ENCODE measurements at places on chromosomes 1 and 21.

GRCh38 chr1:14499312-14500040, 99.0 kb upstream of the KAZN start:
- DNase-seq, result no peak

DNA sequence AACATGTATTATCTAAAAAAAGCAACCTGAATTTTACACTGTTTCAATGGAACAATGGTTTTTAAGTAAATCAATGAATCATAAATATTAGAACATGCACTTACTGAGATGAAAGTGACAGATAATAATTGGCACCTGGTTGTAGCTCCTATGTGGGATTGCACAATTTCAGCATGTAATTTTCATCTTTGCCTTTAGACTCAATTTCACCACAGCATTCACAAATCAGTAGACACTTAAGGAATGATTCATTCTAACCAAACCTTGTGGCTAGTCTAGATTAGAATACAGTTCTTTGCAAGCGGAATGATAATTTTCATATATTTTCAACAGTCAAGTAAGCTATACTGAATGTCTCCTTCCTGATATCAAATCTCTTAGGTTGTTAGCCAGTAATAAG, 853.4 kb downstream of the KCNT2 start:
- DNase-seq, result no peak

DNA sequence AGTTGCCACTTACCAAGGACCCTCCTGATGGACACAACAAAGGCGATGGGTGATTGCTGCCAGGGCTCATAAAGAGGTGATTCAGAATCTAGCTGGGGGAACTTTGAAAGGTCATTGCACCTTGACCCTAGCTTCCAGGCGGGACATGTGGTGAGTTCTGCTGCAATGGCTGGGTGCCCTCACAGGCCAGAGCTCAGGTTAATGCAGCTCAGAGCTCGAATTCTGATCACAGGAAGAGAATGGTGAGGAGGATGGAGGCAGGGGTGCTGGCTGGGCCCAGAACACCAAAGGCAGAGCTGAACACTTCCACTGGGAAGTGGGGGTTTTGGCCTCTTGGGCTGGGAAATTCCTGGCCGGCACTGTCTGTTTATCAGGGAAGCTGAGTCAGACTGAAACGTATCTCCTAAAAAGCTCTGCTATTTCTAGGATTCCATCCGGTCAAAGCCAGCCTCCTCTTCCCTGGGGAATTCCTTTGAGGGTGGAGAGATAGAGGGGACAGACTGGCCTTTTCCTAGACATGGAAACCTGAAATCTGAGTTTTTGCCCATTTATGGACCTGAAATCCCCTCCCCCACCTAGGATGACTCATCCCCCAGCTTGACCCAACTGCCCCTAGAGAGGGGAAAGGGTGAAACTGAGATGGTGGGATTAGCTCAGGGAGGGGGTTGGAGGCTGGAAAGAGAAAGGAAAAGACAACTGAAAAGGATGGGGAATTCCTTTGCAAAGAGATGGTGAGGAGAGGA, 27.2 kb downstream of the NUAK2 start:
- no peak for DNase-seq

GRCh38 chr1:244881552-244882280, 17.4 kb upstream of the HNRNPU start:
- no peak for DNase-seq

- DNase-seq, result no peak
These were observed 219.4 kb downstream of the SLC35F3 start for GRCh38 chr1:234123867-234124266.

DNA sequence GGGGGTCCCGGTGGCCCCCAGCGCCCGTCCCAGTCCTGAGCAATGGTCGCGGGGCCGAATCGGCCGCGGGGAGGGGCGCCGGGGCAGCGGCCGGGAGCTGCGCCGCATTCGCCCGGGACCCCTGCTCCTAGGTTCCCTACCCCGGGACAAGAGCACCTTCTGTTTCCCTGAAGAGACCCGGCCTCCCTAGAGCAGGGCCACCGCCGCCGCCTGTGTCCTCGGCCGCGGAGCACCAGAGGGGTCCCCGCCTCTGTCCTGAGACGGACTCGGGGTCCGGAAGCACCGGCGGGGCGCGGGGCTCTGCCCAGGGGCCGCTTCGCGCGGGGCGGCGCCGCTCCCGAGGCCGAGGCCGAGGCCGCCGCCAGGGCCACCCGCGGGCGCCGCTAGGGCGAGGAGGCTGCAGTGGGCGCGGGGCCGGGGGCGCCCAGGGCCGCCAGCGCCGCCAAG, 157.9 kb downstream of the CASZ1 start:
- DNase-seq, result no peak

DNA sequence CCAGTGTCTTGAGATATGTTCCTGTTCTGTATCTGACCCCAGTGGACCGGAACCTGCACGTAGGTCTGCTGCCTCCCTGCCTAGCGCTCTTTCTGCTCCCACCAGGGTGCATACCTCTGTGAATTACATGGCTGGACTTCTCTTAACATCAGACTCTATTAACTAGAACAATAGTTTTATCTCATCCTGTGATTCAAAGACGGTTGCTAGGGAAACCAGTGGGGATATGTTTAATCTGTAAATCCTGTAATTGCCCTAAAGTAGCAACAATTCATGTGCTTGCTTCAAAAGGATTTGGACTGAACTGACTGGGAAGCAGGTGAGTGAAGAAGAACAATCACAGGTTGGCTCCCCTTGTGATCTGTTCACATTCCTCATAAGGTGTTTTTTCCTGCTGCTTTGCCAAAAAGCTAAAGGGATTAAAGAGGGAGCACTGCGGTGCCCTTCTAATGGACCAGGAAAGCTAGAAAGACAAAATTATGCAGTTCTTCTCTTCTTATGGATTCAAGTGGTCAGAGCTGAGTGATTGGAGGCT, 52.7 kb upstream of the DIRAS3 start:
- no peak for DNase-seq

DNA sequence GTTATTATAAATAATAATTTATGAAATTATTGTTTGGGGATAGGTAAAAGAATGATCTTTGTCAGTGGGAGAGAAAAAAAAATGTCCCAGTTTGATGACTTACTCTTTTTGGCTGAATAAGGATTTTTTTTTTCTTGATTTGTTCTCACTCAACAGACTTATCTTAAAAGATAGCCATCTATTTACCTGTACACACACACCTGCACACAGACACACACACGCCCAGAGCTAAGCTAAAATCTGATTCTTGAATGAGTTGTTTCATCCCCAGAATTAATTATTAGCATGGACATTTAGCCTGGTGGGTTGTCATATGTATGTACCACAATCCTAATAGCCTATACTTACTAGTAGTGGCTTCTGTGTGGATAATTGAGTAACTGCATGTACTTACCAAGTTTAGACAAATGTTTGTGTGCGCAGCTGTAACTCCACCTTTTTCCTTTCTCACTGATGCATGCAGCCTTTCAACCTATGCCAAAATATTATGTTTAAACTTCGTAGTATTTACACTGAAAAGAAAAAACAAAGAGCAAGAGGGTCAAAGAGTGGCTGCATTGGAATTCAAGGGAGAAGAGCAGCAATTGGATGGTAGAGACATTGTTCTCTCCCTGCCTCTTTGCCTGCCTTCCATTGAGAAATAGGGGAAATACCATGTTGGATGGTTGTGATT, 174.3 kb downstream of the ADGRL2 start:
- no peak for DNase-seq

DNA sequence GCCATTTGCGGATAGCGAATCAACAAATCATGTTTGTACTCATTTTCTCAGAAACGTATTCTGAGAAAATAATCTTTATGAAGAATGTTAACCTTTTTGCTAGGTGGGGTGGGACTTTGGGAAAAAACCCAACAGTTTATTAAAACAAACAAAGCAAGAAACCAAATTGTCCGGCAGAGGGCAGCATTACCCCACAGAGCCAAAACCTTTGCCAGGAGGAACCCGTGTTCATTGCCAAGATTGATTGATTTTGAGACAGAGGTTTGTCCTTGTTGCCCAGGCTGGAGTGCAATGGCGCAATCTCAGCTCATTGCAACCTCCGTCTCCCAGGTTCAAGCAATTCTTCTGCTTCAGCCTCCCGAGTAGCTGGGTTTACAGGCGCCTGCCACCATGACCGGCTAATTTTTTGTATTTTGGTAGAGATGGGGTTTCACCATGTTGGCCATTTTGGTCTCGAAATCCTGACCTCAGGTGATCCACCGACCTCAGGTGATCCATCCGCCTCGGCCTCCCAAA, 70.8 kb upstream of the RHOU start:
- peak; percentile 85 for DNase-seq

DNA sequence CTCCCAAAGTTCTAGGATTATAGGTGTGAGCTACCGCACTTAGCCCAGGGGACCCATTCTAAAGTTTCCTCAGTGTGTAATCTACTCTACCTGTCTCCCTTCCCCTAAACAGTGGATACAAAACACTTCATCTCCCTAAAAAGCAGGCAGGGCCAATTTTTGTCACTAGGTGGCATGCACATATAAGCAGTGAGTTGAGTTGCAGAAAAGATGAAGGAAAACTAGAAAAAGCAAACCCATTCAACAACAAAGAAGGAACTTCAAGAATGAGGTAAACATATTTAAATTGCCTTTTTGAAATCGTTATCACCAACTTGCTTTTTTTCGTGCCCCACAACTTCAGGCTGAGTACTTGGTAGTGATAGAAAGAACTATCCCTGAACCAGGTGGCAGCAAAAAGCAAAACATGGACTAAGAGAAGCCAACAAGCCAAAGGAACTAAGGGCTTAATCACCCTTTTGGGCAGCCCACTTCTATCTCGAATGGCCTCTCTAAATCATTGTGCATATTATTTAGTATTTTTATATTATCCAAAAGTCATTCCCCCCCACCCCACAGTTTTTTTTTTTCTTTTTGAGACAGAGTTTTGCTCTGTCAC, 19.7 kb upstream of the ALDH9A1 start:
- no peak for DNase-seq

DNA sequence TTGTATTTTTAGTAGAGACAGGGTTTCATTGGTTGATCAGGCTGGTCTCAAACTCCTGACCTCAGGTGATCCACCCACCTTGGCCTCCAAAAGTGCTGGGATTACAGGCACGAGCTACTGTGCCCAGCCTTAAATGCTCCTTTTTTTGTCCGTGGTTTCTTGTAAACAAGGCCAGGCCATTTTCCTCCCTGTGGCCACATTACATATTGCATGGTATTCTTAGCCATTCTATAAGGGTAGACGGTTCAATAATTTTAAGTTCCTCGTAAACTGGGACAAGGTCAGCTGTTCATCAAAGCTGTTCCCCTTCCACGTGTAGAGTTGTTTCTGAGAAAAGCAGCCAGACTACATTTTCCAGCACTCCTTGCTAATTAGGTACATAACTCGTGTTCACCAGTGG, 10.3 kb upstream of the LUZP1 start:
- DNase-seq, result no peak

DNA sequence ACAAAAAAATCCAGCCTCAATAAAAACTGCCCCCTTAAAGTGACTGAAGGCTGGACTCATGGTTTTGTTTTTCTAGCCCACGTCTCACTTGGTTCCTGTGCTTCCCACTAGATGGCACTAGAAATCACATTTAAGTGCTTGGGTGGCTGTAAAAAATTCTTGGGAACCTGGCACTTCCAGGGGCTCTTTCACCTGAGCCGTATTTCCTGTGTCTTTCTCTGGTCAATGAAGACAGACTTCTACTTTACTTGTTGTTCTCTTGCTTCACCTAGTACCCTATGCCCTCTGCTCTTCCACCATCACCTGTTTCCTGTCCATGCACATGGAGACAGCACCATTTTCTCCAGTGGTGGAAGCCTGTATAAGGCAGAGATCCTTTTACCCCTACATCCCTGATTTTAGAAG, 20.0 kb downstream of the METTL13 start:
- no peak for DNase-seq

GRCh38 chr1:74161497-74161896, 36.5 kb downstream of the LRRIQ3 start:
- DNase-seq, result no peak

DNA sequence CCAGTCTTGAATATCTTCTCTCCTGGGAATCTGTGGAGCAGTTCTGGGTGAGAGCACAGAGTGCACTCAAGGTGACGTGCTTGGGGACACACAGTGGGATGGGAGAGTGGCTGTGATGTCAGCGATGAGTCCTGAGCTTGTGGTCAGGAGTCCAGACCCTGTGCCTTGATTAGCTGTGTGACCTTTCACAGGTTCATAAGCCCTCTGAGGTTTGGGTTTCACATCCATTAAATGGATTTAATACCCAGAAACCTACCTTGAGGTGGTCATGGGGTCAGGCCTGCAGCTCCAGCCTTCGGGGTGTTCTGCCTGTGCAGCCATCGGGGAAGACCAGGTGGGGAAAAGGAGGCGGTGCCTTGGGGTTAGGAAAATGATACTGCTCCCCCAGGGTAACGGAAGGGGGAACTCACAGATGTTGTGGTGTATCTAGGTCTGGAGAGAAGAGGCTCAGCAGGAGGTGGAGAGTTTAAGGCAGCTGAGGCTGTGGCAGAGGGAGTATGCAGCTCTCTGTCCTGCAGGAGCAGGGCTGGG, 38.5 kb upstream of the ETV3 start:
- no peak for DNase-seq

DNA sequence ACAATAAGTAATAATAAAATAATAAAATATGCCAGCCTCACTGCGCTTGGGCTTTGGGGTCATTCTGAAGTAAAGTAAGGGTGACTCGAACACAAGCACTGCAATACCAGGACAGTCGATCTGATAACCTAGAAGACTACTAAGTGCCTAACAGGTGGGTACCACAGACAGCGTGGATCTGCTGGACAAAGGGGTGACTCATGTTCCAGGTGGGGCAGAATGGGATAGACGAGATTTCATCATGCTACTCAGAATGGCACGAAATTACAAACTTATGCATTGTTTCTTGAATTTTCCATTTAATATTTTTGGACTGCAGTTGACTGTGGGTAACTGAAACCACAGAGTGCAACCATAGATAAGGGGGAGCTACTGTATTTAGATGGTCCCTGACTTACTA, 221.1 kb upstream of the GREM2 start:
- no peak for DNase-seq

GRCh38 chr1:179099891-179100290, 18.0 kb downstream of the TOR3A start:
- DNase-seq, result no peak

- no peak for DNase-seq
These were observed 28.2 kb downstream of the ATP8B2 start for GRCh38 chr1:154353460-154353904.

All from mesothelial cell of epicardium (in vitro differentiated cells).